ENCODE measurements at places on chromosomes 7 and 10. TPM values are rescaled to one million over a fixed set of nuclear protein-coding genes. Genes with fewer than 3 reads are reported as not detected.
A peak's percentile ranks its signal among the peaks of the same experiment; 100 is the strongest.

DNA sequence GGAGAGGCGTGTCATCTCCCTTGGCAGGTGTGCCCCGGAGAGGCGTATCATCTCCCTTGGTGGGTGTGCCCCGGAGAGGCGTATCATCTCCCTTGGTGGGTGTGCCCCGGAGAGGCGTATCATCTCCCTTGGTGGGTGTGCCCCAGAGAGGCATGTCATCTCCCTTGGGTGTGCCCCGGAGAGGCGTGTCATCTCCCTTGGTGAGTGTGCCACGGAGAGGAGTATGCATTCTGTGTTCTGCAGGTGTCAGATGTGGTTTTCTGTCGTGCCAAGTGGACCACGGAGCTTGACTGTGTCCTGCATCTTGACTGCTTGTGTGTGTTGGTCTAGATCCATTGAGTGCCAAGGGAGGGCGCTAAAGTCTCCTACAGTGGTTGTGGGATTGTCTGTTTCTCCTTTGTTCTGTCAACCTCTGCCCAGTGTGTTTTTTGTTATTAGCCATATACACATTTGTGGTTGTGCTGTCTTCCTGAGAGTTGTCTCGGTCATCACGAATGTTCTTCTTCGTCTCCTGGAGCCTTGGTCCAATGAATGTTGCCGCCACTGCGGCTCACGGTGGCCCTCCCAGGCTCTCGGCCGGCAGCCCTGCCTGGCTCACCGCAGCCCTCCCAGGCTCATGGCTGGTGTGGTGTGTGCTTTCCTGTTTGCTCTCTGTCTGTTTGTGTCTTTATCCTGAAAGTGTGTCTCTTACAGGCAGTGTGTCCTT, 96.8 kb downstream of the INPP5A start:
- no peak overlapping the region for H3K27ac ChIP-seq
- no peaks in the 10 kb centered on the region for H3K36me3 ChIP-seq
- H3K4me3 ChIP-seq = no peak overlapping the region
- H3K27me3 ChIP-seq = no peaks in the 10 kb centered on the region

DNA sequence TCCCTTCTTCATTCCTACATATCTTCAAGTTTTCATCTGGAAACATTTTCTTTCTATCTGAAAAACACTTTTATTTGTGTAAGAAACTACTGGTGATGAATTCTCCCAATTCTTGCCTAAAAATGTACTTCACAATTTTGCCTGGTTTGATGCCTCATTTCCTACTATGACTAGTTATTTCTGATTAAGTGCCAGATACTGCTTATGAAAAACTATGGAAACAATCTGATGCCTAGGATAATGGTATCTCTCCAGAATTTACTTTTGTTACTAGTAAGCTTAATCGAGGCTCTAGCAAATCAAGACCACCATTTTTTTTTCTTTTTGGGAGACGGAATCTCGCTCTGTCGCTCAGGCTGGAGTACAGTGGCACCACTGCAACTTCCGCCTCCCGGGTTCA, 31.3 kb downstream of the CACUL1 start:
- DNase-seq = no peak
- peaks cover 52% of the 10 kb centered on the region for H3K4me1 ChIP-seq
- no peak overlapping the region for H3K4me3 ChIP-seq
- H3K27me3 ChIP-seq = no peaks in the 10 kb centered on the region
- no peaks in the 10 kb centered on the region for H3K36me3 ChIP-seq

GRCh38 chr7:48118041-48118440, 29.0 kb downstream of the UPP1 start:
- H3K27ac ChIP-seq = no peak overlapping the region
- H3K4me1 ChIP-seq = peaks cover 3% of the 10 kb centered on the region
- peaks cover 3% of the 10 kb centered on the region for H3K36me3 ChIP-seq
- no peak for DNase-seq
- no peaks in the 10 kb centered on the region for H3K27me3 ChIP-seq

- peak overlapping the region; percentile 17 for H3K4me3 ChIP-seq
- H3K4me1 ChIP-seq = peaks cover 28% of the 10 kb centered on the region
- H3K27ac ChIP-seq = peak overlapping the region; percentile 73
- H3K27me3 ChIP-seq = peaks cover 12% of the 10 kb centered on the region
- H3K36me3 ChIP-seq = peaks cover 8% of the 10 kb centered on the region
- DNase-seq = no peak
Measured at GRCh38 chr10:98349508-98349922, 65.5 kb downstream of the PYROXD2 start.

GRCh38 chr10:70543911-70544310, 58.6 kb downstream of the PRF1 start:
- peaks cover 7% of the 10 kb centered on the region for H3K4me1 ChIP-seq
- H3K27ac ChIP-seq = no peak overlapping the region
- no peak for DNase-seq
- no peak overlapping the region for H3K4me3 ChIP-seq

GRCh38 chr10:114638821-114639625, 19.1 kb downstream of the ABLIM1 start:
- no peak overlapping the region for H3K4me3 ChIP-seq
- H3K27ac ChIP-seq = peak overlapping the region; percentile 50
- DNase-seq = no peak
- H3K27me3 ChIP-seq = peaks cover 5% of the 10 kb centered on the region
- no peaks in the 10 kb centered on the region for H3K36me3 ChIP-seq

- no peaks in the 10 kb centered on the region for H3K4me1 ChIP-seq
- no peaks in the 10 kb centered on the region for H3K27me3 ChIP-seq
- H3K36me3 ChIP-seq = peaks cover 17% of the 10 kb centered on the region
- no peak for DNase-seq
- H3K4me3 ChIP-seq = no peak overlapping the region
Measured at GRCh38 chr10:110241407-110241806, 34.0 kb downstream of the MXI1 start.

GRCh38 chr10:16566202-16566805, 44.6 kb upstream of the C1QL3 start:
- H3K27me3 ChIP-seq = peaks cover 17% of the 10 kb centered on the region
- peak overlapping the region; percentile 18 for H3K4me3 ChIP-seq
- no peaks in the 10 kb centered on the region for H3K36me3 ChIP-seq
- H3K27ac ChIP-seq = no peak overlapping the region

GRCh38 chr10:121754666-121755065, 156.4 kb upstream of the FGFR2 start:
- no peak for DNase-seq
- H3K36me3 ChIP-seq = peaks cover 26% of the 10 kb centered on the region
- no peaks in the 10 kb centered on the region for H3K27me3 ChIP-seq
- peaks cover 28% of the 10 kb centered on the region for H3K4me1 ChIP-seq
- H3K4me3 ChIP-seq = no peak overlapping the region
- H3K27ac ChIP-seq = peak overlapping the region; percentile 95

DNA sequence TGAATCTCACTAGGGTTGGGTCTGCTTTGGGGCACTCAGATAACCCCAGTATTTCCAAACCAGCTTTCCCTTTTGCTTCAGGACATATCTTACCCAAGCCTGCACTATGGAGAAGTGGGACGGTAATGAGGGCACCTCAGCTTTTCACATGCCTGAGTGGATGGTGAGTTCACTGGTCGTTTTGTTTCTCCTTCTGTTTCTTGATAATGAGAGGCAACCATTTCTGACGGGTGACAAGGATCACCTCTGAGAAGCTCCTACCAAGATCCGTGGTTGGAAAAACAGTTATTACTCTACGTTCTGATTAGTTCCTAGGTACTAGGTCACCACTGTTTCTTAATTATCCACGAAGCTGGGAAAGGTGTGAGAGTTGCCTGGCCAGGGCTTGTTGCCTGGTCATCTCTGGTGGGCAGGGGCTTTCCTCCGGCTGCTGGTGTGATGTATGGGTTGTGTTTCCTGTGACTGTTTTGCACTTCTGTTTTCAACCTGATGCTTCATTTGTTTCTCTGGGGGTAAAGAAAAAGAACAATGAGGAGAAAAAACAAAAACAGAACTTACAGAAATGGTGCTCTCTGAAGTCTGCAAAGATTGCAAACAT, 65.7 kb upstream of the STRIP2 start:
- H3K4me1 ChIP-seq = peaks cover 4% of the 10 kb centered on the region
- no peak overlapping the region for H3K4me3 ChIP-seq
- DNase-seq = no peak
- H3K27me3 ChIP-seq = no peaks in the 10 kb centered on the region
- no peak overlapping the region for H3K27ac ChIP-seq

GRCh38 chr10:124570646-124571045, 109.0 kb downstream of the LHPP start:
- no peak overlapping the region for H3K27ac ChIP-seq
- no peak overlapping the region for H3K4me3 ChIP-seq
- peak; percentile 28 for DNase-seq
- peaks cover 3% of the 10 kb centered on the region for H3K36me3 ChIP-seq
- H3K4me1 ChIP-seq = peaks cover 5% of the 10 kb centered on the region
- H3K27me3 ChIP-seq = peaks cover 3% of the 10 kb centered on the region

DNA sequence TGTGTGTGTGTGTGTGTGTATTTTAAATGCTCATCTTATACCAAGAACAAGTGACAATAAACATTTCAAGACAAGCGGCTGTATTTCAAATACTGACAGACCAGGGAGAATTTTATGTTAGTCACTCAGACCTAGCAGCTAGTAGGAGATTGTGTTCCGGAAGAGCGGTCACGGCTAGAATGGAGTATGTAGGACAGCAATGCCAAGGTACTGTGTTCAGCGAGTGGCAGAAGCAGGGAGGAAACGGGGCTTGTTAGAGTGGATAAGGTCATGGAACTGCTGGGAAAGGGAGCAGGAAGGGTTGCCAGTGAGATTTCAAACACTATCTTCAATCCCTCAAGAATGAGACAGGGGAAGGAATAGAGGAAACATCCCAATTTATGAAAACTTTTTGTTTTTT, 260.5 kb upstream of the PITRM1 start:
- H3K27ac ChIP-seq = no peak overlapping the region
- H3K36me3 ChIP-seq = no peaks in the 10 kb centered on the region
- H3K4me1 ChIP-seq = peaks cover 22% of the 10 kb centered on the region
- H3K4me3 ChIP-seq = no peak overlapping the region
- no peaks in the 10 kb centered on the region for H3K27me3 ChIP-seq
- DNase-seq = no peak

GRCh38 chr10:110914431-110914830, 4.5 kb downstream of the BBIP1 start:
- peak overlapping the region; percentile 7 for H3K27ac ChIP-seq
- peaks cover 2% of the 10 kb centered on the region for H3K36me3 ChIP-seq
- H3K27me3 ChIP-seq = no peaks in the 10 kb centered on the region
- H3K4me1 ChIP-seq = peaks cover 76% of the 10 kb centered on the region

DNA sequence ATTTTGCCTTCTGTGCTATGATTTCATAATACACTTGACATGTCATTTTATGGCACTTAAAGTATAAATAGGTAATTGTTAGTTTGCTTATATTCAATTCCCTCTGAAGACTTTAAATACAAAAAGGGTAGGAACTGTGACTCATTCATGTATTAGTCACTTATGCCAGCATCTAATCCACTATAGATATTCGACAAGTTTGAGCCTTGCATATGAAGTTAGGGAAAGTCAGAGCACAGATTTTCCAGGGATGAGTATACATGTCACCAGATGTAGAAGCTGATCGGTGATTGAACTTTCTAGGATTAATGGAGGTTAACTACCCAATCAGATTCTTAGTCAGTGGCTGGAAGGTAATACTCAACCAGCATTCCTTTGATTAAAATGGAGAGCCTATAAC, 1321.5 kb downstream of the XPNPEP1 start:
- no peaks in the 10 kb centered on the region for H3K27me3 ChIP-seq
- H3K4me3 ChIP-seq = no peak overlapping the region
- H3K36me3 ChIP-seq = no peaks in the 10 kb centered on the region
- no peak overlapping the region for H3K27ac ChIP-seq
- H3K4me1 ChIP-seq = no peaks in the 10 kb centered on the region

AKR1C8 gene
- not detected for total RNA-seq

CRPPA gene
- total RNA-seq = 5.2 TPM

EXOC4 gene
- 67.7 TPM for total RNA-seq

RASA4B gene
- total RNA-seq = 9.9 TPM

SPDYE11 gene
- not detected for total RNA-seq

EPO gene
- not detected for total RNA-seq

OR6B1 gene
- total RNA-seq = not detected

Measured in chondrocyte (in vitro differentiated cells).